NCI-H1436 treated with DMSO at 0.1 percent for 48 hours (cell line): ENCODE measurements at places on chromosomes 7 and 10.
A peak's percentile ranks its signal among the peaks of the same experiment; 100 is the strongest.

DNA sequence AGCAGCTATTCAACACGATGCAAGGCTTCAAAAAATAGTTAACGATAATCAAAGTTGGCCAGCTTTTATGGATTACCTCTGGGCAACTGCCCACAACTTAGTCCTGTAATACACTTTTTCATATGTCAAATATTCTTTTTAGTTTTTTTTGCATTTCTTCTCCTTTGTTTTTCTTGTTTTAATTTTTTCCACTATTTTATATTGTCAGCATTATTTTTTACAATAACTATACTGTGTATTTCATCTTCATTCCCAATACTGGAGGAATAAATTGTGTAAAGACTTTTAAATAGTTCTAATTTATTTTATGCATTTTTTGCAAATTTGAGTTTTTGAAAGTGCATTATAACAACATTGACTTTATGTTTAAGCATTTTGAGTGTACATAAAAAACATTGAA, 18.5 kb upstream of the CTAGE4 start:
- no peak for DNase-seq

GRCh38 chr7:49425277-49425818, 348.1 kb upstream of the VWC2 start:
- DNase-seq: no peak

GRCh38 chr7:153496257-153496656, 555.9 kb upstream of the DPP6 start:
- no peak for DNase-seq

DNA sequence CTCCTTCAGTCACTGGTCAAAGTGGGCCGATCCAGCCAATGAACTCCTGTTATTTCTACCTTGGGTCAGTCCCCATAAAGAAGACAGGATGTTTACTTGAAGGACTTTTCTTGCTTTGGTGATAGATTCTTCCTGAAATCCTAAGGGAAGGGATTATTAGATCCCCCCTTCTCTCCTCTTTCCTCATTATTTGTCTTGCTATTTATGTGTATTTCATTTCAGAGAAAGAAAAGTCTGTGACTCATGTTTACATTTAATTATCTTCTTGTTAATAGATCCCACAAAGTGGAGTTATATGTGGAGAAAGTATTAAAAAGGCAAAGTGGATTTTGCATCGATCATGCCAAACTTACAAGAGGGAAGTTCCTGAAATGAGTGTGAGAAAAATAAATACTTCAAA, 341.5 kb downstream of the PHTF2 start:
- no peak for DNase-seq

GRCh38 chr10:80283536-80284199, 5.8 kb downstream of the MAT1A start:
- no peak for DNase-seq

DNA sequence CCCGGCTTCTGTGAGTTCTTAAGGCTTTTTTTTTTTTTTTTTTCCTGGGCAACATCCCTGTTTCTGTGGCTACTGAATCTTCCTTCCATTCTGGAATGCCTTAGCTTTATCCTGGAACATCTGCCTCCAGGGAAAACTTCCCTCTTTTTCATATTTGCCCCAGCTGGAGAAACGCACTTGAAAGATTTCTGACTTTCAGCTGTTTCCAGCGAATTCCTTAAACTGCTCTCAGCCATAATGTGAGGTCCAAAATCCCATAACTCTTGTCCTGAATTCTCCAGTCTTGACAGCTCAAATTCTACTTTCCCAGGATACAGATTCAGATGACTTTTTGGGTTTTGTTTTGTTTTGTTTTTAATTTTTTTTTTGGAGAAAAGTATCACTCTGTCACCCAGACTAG, 263.6 kb upstream of the AUTS2 start:
- no peak for DNase-seq

- no peak for DNase-seq
Measured at GRCh38 chr7:102288285-102288930, 1.7 kb downstream of the SH2B2 start.

DNA sequence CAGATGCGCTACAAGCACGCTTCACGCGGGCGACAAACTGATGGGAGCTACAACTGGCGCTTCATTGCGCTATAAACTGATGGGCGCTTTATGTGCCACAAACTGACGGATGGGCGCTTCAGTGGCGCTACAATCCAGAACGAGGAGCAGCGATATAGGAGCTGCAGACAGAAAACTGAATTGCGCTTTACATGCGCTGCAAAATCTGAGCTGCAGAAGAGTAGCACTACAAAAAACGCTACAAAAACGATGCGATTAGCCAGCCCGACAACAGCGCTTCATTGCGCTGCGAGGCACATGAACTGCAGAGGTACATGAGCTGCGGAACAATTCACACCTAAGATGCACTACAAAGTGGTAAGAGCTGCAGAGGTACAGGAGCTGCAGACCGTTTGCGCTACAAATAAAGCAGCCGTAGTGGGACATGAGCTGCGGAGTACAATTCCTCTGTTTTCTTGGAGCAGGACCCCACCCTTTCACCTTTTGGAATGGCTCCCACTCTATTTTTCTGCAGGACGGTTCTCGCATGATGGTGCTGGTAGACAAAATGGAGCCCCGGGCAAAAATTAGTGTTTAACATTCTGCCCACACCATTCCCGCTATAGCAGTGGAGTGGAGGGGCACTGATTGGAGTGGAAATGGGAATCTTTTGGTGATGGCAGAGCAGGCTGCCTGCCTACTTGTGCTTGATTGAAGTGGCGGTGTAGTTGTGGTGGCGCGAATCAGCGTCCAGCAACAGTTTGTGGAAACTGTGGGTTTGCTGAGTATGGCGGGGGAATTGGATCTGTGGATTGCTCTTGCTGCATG, 1.2 kb upstream of the SGCE start:
- no peak for DNase-seq

DNA sequence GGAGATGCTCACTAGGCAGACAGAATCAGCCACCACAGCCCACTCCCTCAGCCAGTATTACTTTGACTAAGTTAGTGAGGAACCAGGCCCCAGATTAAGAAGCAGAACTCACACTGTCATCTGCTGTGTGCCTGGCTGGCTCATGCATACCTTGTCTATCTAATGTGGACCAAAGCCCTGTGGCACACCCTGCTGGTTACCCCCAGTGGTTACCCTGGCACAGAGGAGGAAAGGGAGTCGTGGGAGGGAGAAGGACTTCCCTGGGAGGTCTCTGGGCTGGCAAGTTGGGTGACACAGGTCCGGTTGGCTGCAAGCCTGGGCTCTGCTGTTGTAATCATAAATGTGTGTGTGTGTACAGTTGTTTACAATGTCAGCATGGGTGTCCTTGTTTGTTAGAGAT, 7.5 kb upstream of the SH2D4B start:
- DNase-seq: no peak

GRCh38 chr7:121739465-121739864, 133.5 kb upstream of the PTPRZ1 start:
- no peak for DNase-seq

- no peak for DNase-seq
Measured at GRCh38 chr7:41197769-41198168, 505.1 kb downstream of the INHBA start.

GRCh38 chr10:74177140-74177677, 26.2 kb downstream of the ADK start:
- no peak for DNase-seq

- DNase-seq: no peak
Measured at GRCh38 chr7:33904681-33905388, 504 bp upstream of the BMPER start.

DNA sequence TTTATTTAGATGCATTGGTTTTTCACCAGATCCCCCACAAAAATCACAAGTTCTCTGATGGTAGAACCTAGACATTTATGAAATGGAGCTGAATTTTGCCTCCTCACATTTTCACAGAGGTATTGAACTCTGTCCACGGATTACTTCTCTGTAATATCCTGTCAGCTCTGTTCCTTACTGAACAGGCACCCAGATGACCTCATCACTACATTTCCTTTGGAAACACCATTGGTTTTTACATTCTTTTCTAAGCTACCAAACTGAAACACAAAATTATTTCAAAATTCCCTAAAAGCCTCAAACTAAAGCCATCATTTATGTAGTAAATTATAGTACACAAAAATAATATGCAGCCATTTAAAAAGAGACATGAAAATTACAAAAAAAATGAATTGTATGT, 98.3 kb upstream of the KCNIP2 start:
- DNase-seq: no peak

- no peak for DNase-seq
Measured at GRCh38 chr10:123140983-123141390, 5.2 kb downstream of the HMX3 start.

GRCh38 chr7:5226921-5227785, 37.1 kb downstream of the WIPI2 start:
- DNase-seq: no peak

DNA sequence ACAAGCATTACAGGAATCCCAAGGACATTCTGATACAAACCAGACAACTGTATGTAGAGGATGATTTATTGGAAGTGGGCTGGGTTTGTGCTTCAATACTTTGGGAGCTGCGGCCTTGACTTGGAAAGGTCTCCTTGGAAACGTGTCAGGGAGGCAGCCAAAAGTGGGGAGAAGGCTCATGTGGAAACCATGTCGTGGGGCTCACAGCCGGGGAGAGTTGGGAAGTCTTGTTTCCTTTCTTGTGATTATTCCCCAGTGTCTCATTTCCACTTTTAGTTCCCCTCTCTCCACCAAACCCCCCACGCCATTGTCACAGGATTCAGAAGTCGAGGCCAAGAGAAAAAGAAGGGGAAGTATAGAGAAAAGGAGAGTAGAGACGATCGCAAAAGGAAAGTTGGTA, 53.9 kb upstream of the SFMBT2 start:
- DNase-seq: no peak

- DNase-seq: no peak
Measured at GRCh38 chr7:50771120-50772002, 11.3 kb downstream of the GRB10 start.

GRCh38 chr10:31321396-31321941, 2.5 kb downstream of the ZEB1 start:
- no peak for DNase-seq

DNA sequence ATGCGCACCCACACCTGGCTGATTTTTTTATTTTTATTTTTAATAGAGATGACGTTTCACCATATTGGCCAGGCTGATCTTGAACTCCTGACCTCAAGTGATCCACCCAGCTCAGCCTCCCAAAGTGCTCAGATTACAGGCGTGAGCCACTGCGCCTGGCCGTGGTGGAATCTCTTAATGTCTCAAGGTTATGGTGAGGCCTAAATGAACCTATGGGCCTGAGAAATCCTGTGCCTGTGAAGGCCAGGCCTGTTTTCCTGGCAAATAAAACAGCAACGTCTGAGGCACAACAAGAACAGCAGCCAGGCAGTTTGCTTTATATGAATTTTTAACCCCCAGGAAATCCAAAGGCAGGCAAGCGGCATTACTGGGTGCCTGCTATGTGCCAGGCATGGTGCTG, 297.5 kb upstream of the ZMIZ1 start:
- DNase-seq: no peak

- DNase-seq: no peak
Measured at GRCh38 chr7:144019457-144019856, 19.3 kb downstream of the OR6B1 start.

- DNase-seq: no peak
Measured at GRCh38 chr7:115559877-115560276, 470.7 kb downstream of the TFEC start.

GRCh38 chr10:84563868-84564267, 235.5 kb downstream of the CCSER2 start:
- DNase-seq: no peak

GRCh38 chr10:71795248-71795647, 21.9 kb upstream of the VSIR start:
- DNase-seq: no peak

DNA sequence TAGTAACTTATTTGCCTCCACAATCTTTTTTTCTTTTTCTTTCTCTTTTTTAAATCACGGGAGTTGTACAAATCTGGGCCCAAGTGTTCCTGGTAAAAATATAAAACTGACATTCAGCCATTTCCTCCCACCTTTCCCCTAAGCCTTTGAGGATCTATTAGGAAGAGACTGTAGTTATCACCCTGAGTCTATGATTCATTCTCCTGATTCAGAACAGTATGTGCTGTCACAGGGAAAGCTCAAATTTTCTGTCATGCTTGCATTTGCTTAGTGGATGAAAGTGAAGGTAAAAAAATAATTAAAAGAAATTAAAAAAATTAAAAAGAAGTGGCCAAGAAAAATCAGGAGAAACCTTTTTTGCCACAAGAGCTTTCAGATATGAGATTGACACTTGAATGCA, 71.7 kb downstream of the KIF20B start:
- DNase-seq: no peak

GRCh38 chr10:124075231-124075955, 18.0 kb downstream of the CHST15 start:
- no peak for DNase-seq

DNA sequence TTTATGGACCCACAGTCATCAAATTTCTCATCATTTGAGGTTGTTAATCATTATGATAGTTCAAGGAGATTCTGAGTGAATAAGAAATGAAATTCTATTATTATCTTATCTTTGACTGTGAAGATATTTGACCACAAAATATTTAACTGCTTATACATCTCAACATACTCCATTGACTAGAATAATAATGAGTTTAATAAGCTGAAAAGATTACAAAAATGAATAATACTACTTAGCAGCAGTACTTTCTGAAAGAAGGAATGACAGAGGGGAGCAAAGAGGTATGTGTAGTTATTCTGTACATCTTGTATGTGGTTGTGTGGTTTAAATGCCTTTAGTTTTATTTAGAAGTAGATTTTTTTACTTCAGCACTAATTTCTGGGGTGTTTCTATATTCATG, 214.2 kb downstream of the PRKG1 start:
- no peak for DNase-seq

DNA sequence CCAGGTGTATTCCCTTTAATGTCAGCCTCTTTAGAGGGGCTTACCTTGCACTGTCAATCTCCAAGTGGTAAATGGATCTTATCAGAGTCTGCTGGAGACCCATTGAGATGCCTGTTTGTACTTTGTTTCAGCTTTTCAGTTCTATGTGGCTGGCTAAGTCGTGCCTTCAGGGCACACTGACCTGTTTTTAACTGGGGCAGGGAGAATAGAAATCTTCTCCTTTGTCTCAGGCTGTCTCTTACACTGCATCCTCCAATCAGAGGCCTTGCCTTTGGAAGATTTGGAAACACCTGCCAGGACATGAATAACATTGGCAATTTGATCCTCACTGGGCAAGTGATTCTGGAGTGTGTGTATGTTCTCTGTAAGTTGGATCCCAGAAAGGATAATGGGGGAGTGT, 65.0 kb downstream of the POU6F2 start:
- no peak for DNase-seq

DNA sequence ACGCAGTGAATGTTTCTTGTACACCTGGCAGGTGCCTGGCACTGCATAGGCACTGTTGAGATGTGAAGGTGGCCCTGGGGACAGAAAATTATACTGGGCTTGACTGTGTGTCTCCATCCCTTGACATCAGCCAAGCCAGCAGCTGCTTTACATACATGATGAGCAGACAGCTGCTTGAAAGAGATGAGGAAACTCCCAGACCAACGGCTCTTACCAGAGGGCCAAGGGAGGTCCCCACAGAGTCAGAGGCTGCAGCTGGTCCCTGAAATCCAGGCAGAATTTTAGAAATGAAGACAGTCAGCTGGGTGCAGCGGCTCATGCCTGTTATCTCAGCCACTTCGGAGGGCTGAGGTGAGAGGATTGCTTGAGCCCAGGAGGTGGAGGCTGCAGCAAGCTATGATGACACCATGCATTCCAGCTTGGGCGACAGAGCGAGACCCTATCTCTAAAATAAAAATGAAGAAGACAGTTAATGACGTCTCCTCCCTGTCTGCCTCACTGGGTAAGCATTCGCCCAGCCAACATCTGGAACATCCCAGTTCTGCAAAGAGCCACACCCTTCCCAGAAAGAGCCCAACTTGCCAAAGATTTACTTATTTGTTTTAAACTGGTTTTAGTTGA, 17.6 kb downstream of the LIMK1 start:
- DNase-seq: peak; percentile 79

GRCh38 chr10:112695539-112695938, 248.5 kb downstream of the VTI1A start:
- DNase-seq: no peak
